Cortex of kidney (tissue), 1 donor: ENCODE measurements at places on chromosomes 6 and 20.

GRCh38 chr6:2108700-2109306, 136.6 kb downstream of the GMDS start:
- DNase-seq, result no peak

GRCh38 chr6:37516920-37517405, 17.3 kb upstream of the CCDC167 start:
- no peak for DNase-seq

DNA sequence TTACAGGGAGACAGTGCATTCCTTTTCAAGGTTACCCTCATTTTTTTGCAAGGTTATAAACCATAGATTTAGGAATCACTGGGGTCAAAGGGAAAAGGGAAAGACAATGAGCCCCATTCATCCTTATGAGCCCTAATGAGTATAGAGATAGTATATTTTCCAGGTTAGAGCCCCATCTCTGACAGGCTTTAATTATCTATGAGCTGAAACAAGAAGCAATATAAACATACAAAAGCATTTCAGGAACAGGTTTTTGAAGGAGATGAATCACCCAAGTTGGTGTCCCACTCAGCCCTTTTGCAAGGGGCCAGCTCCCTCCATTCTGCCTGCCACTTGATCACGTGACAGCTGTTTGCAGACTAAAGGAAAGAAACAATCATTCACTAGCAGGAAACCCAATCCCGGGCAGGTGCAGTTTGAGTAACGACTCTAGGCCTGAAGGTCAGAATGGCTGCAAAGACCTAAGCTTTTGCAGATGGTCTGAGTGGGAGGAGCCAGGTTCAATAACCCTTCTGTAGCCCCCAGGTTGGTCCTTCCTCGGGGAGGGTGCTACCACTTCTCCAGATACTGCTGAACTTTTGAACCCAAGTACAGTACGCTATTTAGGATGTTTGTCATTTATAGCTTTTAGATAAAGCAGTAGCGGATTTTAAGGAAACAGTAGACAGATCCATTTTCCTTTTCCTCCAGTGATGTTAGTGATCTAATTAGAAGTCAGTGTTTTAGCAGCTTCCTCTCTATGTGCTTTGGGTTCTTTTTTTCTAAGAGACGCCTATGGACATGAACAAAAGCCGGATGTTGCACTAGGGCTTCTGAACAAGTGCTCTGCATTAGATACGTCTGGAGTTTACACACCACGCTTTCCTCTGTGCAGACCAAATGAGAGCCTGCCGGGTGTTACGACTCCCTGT, 253.2 kb downstream of the SOX4 start:
- no peak for DNase-seq

DNA sequence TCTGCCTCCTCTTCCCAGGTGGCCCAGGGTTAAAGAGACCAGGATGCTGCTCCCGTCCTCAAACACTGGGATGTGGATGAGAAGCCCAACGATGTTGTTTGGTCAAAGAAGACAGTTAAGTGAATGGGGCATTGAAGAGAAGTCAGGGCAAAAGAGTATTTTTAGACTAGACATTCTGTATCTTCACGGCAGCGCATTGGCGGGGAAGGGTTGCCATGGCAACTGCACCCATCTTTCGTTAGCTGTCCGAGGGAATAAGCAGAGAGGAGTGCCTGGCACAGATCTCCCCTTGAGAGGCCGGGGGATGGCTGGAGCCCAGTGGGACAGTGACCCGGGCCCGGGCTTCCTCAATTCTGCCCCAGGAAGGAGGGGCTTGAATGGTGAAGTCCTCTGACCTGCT, 56.4 kb upstream of the GPR31 start:
- no peak for DNase-seq

GRCh38 chr6:44309092-44309491, 4.1 kb downstream of the AARS2 start:
- DNase-seq, result no peak

- DNase-seq, result no peak
These were observed 10.7 kb upstream of the PRR18 start for GRCh38 chr6:166318649-166319600.

GRCh38 chr20:42110301-42110700, 492.1 kb upstream of the CHD6 start:
- no peak for DNase-seq

DNA sequence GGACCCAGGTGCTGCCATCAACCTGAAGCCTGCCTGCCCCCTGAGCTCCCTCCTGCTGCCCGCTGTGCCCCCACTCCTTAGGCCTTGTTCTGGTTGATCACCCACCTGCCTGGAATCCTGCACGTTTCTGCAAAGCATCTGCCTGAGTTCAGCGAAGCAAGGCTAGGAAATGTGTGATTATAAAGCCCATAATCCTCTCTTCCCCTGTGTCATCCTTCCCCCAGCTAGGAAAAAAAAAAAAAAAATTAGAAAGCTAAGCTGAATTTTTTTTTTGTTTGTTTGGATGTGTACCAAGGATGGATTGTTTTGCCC, 93.2 kb downstream of the FOXA2 start:
- no peak for DNase-seq

DNA sequence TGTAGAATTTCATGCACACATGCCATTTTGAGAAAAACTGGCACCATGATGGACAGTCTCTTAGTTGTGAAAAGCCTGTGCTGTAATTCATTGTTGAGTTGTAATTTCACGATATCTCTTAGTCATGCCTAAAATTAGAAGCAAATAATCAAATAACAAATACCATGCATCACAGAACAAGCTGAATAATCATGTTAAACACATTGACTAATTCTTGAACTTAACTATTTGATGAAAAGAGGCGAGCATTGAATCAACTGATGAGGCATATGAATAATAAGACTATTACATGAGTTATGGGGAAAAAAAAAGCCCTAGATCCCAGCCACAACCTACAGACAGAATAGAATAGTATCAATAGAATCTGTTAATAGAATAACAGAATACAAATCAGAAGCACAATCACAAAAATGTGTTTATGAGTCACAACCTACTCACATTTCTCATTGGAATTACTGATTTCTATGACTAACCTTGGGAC, 14.2 kb upstream of the RNF217 start:
- DNase-seq, result no peak

GRCh38 chr20:22814471-22815205, 220.5 kb upstream of the SSTR4 start:
- DNase-seq, result no peak

DNA sequence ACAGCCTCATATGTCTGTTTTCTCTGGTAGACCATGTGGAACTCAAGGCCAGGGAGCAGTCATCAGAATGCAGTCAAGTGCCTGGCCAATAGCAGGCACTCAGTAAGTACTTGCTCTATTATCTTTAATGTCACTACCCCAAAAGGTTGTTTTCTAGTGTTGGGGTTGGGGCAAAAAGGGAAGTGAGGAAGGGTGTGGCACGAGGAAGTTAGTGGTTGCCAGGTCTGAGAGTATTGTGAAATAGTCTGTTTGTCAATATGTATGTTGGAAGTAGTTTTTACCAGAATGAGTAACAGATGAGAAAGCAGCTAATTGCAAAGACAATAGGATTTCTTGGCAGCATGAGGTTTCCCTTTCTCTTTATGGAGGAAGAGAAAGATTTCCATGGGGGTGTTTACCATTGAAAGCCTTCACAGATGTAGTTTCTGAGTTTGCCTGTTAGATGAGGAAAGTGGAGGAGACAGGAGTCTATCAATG, 59.5 kb upstream of the ARMH2 start:
- DNase-seq, result no peak

- no peak for DNase-seq
These were observed 6.7 kb downstream of the TEAD3 start for GRCh38 chr6:35489995-35490791.
